Esophagus muscularis mucosa (tissue), 4 donors: ENCODE measurements at places on chromosomes 1 and 21. TPM values are rescaled to one million over a fixed set of nuclear protein-coding genes. Genes with fewer than 3 reads are reported as not detected.

- peaks cover 5% of the 10 kb centered on the region for H3K27me3 ChIP-seq
- H3K36me3 ChIP-seq, result no peaks in the 10 kb centered on the region
- no peak for DNase-seq
- H3K4me1 ChIP-seq, result peaks cover 16% of the 10 kb centered on the region
- peak within 1 kb of the TSS; percentile 63 for H3K27ac ChIP-seq
Measured at GRCh38 chr1:204685236-204686006, at the start of gene LRRN2. Gene LRRN2, minus strand, starts transcription at chr1:204685738. Its CDS starts 65,746 bp downstream, at chr1:204619992.

- no peak overlapping the region for H3K27ac ChIP-seq
- no peak overlapping the region for H3K4me3 ChIP-seq
- DNase-seq, result peak; percentile 89
- no peaks in the 10 kb centered on the region for H3K27me3 ChIP-seq
- peaks cover 4% of the 10 kb centered on the region for H3K4me1 ChIP-seq
- H3K36me3 ChIP-seq, result no peaks in the 10 kb centered on the region
Measured at GRCh38 chr21:17454315-17455027, 58.4 kb upstream of the CXADR start.

GRCh38 chr1:41662765-41663437 is 178.4 kb upstream of the EDN2 start:
- peak overlapping the region; percentile 69 for H3K4me3 ChIP-seq
- peak overlapping the region; percentile 90 for H3K27ac ChIP-seq
- H3K4me1 ChIP-seq, result peaks cover 27% of the 10 kb centered on the region
- H3K27me3 ChIP-seq, result no peaks in the 10 kb centered on the region
- no peak for DNase-seq

DNA sequence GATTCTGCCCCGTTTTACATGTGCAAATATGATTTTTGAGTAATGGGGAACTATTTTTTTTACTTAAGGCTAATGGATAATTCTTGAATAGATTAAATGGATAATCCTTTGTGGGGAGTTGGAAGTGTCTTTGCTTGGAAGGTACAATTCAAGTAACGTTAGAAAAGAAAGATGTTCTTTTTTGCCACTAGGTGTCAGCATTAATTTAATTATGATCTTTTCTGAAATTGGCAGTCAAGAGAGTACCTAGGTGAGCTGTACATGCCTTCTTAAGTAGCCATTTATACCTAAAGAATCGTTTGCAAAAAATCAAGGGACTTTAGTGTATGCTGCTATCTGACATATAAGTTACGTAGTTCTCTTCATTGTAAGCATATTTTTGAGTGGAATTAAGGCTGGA is 2.2 kb downstream of the FBXO28 start:
- H3K4me3 ChIP-seq, result no peak overlapping the region

DNA sequence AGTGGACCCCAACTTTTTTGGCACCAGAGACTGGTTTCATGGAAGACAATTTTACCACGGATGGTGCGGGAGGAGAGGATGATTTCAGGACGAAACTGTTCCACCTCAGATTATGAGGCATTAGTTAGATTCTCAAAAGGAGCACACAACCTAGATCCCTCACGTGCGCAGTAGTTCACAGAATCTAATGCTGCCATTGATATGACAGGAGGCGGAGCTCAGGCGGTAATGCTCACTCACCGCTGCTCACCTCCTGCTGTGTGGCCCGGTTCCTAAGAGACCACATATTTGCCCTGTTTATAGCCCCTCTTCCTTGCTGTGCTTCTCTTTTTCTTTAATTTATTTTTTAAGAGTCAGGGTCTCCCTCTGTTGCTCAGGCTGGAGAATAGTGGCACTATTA is 4.6 kb downstream of the NTRK1 start:
- no peaks in the 10 kb centered on the region for H3K36me3 ChIP-seq
- H3K4me1 ChIP-seq, result peaks cover 11% of the 10 kb centered on the region
- no peak overlapping the region for H3K4me3 ChIP-seq
- no peak for DNase-seq

RABGGTB gene
- total RNA-seq, result 24.3 TPM

OR2W3 gene
- total RNA-seq, result 1.9 TPM

ACTA1 gene
- 0.58 TPM for total RNA-seq

SPRR2B gene
- total RNA-seq, result not detected

CRYAA gene
- not detected for total RNA-seq

VSIG8 gene
- total RNA-seq, result not detected
